ENCODE measurements at places on chromosomes 6 and 20.

DNA sequence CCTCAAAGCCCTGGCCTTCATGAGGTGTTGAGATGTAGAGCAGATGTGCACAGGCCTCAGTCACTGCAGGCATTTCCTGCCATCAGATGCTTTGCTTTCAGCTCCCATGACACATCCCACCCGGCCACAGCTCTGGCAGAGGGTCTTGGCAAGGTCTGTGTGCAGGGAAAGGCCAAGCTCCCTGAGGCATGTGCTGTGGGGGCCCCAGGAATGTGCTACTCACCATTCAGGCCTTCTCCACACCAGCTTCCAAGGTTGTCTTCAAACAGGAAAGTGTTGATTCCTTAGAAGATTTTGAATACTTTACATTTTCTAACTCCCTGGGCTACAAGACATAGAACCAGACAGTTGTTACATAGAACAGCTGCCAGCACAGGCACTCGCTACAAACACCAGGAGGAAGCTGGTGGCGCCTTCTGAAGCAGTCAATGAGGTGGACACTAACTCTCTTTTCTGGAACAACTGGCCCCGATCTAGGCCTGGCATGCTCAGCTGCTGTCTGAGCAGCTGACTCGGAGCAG, 27.8 kb downstream of the CASS4 start:
- peak; percentile 87 for DNase-seq

DNA sequence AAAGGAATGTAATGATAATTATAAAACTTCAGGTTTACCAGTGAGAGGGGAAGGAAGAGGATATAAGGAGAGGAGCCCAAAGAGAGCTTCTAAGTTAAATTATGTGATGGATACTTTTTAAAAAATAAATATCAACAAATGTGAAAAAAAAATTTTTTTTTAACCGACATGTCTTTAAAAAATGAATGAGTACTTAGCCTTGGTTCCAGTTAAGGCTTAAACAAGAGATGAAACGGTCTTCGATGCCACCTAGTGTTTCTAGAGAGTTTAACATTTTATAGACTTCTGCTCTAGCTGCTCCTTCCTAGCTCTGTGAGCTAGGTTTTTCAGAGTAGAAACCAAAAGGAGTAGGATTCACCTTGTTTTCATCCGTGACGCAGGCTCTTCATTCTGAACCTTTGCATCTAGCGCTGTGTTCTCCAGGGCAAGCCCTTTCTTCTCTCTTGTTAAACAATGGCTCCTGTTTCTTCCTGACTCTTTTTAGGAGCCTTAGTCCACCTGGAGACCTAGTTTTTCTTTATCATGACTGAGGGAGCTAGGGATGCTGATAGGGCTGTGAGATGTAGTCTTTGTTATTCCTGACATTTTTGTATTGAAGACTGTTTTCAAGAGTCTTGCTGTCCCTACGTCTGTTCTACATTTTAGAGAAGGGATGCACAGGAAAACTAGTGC, 42.4 kb upstream of the GNRH2 start:
- DNase-seq = peak; percentile 58

GRCh38 chr20:37007898-37008649, 56.6 kb upstream of the SAMHD1 start:
- peak; percentile 34 for DNase-seq

GRCh38 chr20:52972965-52973819, 1.0 kb downstream of the TSHZ2 start:
- no peak for DNase-seq

DNA sequence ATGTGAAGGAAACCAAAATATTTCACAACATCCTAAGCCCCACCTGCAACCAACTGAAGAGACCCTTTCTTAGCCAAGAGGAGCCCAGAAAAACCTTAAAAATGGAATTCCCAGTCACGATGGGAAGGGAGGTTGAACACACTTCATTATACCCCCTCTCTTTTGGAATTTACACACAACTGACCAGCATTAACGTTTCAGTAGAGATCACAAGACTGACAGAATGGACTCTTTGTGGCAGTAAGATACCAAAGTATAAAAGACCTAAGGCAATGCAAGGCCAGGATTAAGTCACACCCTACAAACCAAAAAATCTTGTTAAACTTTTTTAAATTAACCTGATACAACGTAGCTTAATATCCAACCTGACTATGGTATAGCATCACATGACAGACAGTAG, 190.9 kb downstream of the OTOR start:
- DNase-seq = no peak

DNA sequence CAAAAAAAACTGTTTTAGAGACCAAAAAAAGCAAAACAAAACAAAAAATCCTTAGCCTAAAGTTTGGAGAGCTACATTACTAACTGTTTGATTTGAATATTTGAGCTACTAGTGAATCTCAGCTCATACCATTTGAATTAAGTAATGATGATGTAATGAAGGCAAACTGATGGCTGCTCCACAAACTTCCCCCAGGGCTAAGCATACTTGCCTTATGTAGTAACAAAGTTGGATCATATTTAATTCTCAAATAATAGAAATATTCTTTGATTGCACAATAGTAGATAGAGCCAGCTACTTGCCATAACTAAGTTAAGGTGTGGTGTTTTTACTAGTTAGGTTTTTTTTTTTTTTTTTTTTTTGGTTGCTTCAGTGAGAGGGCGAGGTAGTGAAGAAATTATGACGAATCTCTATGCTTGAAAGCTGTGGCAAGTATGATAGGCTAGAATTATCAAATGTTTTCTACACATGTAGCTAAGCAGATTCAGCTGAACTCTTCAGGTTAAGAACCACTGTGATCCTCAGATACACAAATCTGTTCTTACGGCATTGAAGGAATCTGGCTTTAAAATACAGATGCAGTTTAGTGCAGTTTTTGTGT, 2.9 kb downstream of the RAB32 start:
- peak; percentile 96 for DNase-seq

DNA sequence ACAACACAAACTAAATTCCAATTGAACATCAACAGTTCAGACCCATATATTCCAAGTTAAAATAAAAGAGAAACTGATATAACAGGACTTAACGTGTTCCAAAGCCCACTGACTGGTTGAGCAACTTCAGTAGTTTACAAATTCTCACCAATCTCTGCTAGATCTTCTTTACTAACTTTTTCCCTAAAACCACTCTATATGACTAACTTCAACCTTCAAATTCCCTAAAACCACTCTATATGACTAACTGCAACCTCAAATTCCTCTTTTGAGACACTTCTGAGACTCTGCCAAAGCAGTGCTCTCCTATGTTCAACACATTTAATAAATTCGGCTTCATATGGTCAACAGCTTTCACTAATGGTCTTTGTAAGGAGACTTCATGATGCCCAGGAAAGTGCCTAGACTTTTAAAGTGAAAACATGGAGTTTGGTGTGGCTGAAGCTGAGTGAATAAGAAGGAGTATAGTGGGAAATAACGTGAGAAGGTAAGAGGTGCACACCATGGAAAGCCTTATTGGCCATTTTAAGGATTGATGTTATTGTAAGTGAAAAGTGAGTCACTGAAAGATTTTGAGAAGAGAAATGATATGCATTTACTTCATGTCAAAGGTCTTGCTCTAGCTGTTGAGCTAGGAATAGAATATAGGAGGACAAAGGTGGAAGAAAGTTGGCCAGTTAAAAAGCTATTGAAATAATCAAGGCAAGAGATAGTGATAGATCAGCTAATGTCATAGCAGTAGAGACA, 134.0 kb upstream of the HCRTR2 start:
- DNase-seq = peak; percentile 98

GRCh38 chr20:33653218-33653899, 8.8 kb upstream of the C20orf144 start:
- peak; percentile 58 for DNase-seq

- no peak for DNase-seq
Measured at GRCh38 chr6:44667668-44668390, 280.3 kb downstream of the CDC5L start.

GRCh38 chr6:17583811-17584210, 16.3 kb upstream of the FAM8A1 start:
- peak; percentile 24 for DNase-seq

Measured in HCEC 1CT (cell line).